ENCODE measurements at places on chromosomes 16 and 17. TPM values are rescaled to one million over a fixed set of nuclear protein-coding genes. Genes with fewer than 3 reads are reported as not detected.

The CTCF gene
- 25.1 TPM for total RNA-seq

The GRB7 gene
- not detected for total RNA-seq

The TMC5 gene
- not detected for total RNA-seq

The FBXL16 gene
- 0.20 TPM for total RNA-seq

The KRTAP9-3 gene
- total RNA-seq = not detected

The SP6 gene
- 0.92 TPM for total RNA-seq

The FAM83G gene
- 13.6 TPM for total RNA-seq

The TBC1D28 gene
- not detected for total RNA-seq

The DYNLRB2 gene
- not detected for total RNA-seq

The SMIM5 gene
- 0.07 TPM for total RNA-seq

The KRTAP2-2 gene
- total RNA-seq = not detected

The DRC3 gene
- 1.1 TPM for total RNA-seq

The BRICD5 gene
- 6.5 TPM for total RNA-seq

The HOXB2 gene
- 5.1 TPM for total RNA-seq

The CLEC18B gene
- total RNA-seq = 0.04 TPM

The FLII gene
- 515 TPM for total RNA-seq

The ALOX15B gene
- total RNA-seq = not detected

The PRAC1 gene
- total RNA-seq = not detected

The KCNJ12 gene
- total RNA-seq = 3.3 TPM

All from pulmonary artery endothelial cell (primary cell).